ENCODE measurements at places on chromosomes 5 and 9.

GRCh38 chr5:141605523-141606277, 13.1 kb downstream of the DIAPH1 start:
- no peak for DNase-seq

- DNase-seq = no peak
These were observed 2.6 kb downstream of the EBF1 start for GRCh38 chr5:159096924-159097783.

- DNase-seq = no peak
These were observed 259.6 kb upstream of the DMRT1 start for GRCh38 chr9:581673-582497.

- DNase-seq = no peak
These were observed 906 bp downstream of the SLC25A51 start for GRCh38 chr9:37902796-37903646.

GRCh38 chr5:95649274-95649673, 2.7 kb downstream of the RFESD start:
- DNase-seq = no peak

- no peak for DNase-seq
These were observed 37.6 kb downstream of the DUSP1 start for GRCh38 chr5:172733131-172733973.

GRCh38 chr5:122836947-122837346, 8.5 kb upstream of the SNX24 start:
- DNase-seq = no peak

- no peak for DNase-seq
These were observed 561.1 kb downstream of the EBF1 start for GRCh38 chr5:158538506-158539074.

GRCh38 chr5:116652196-116652729, 77.6 kb upstream of the SEMA6A start:
- DNase-seq = peak; percentile 77

- DNase-seq = no peak
These were observed 3.7 kb downstream of the CNTLN start for GRCh38 chr9:17138503-17138902.

DNA sequence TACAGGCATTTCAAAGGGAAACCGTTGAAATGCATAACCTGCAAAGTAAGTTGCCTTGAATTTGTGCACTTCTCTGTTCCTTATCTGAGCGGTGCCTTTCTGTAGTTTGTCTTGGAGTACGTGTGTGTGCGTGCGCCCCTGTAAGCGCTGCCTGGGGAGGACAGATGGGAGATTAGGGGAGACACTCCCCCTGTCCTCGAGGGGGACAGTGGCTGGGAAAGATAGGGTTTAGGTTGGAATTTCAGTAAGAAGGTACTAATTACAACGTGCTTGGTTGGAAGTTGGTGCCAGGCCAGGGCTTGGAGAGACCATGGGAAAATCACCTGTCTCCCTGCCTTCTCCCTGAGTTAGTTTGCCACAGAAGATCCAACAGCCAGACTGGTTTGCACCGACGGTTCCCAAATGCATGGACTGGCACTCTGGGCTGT, 73.2 kb downstream of the PIK3R1 start:
- no peak for DNase-seq

GRCh38 chr5:180811623-180812124, 9.1 kb upstream of the MGAT1 start:
- DNase-seq = no peak

GRCh38 chr9:88182501-88182900, 44.2 kb upstream of the SPATA31C2 start:
- no peak for DNase-seq

DNA sequence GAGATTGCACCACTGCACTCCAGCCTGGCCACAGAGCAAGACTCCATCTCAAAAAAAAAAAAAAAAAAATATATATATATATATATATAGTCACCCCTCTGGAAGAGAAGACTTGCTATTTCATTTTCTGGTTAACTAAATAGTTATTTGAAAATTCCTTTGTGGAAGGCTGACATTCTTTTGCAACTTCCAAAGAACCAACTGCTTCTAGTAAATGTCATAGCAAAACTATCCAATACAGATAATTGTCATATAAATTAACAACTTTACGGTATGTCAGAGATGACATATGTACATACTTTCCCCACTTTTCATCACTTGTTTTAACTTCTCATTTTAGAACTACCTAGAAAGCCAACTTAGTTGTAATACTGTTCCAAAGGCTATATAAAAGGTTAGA, 50.9 kb downstream of the PRUNE2 start:
- DNase-seq = no peak

GRCh38 chr9:35078066-35078465, 1.7 kb downstream of the FANCG start:
- no peak for DNase-seq

GRCh38 chr5:147175516-147176097, 59.2 kb upstream of the STK32A start:
- no peak for DNase-seq

DNA sequence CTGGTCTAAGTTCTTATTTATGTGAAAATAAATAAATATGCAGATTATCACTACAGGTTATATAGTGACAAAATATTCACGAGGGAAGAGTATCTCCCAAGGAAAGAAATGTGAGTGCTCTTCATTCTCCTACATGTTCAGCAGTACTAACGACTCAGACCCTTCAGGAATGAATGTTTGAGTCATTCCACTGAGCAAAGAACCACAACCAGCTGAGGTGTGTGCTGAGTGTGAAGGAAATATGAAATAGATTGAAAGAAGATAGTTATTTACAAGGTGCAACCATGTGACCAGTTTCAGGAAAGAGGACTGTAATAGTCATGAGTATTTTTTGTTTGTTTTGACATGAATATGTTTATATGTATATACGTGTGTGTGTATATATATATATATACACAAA, 228.7 kb downstream of the TUSC1 start:
- no peak for DNase-seq

DNA sequence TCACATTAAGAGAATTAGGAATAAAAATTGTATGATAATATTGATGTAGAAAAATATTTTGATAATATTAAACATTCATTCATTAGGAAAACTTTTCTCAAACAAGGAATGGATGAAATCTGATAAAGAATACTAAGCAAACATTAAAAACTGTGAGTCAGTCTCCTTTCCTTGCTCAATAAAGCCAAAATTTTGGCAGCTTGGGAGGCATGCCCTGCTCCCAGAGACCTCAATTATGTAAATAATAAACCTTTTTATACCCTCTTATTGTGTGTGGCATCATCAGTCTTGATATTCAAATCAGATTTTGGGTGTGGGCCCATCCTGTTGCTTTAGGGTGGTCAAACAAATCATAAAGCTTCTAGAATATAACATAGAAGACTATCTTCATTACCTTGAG, 36.6 kb upstream of the CCL21 start:
- no peak for DNase-seq

GRCh38 chr5:86909418-86910295, 291.9 kb downstream of the COX7C start:
- DNase-seq = no peak

- DNase-seq = no peak
These were observed 22.7 kb upstream of the GNE start for GRCh38 chr9:36280989-36281388.

GRCh38 chr5:91171322-91171721, 211.8 kb downstream of the ARRDC3 start:
- no peak for DNase-seq

DNA sequence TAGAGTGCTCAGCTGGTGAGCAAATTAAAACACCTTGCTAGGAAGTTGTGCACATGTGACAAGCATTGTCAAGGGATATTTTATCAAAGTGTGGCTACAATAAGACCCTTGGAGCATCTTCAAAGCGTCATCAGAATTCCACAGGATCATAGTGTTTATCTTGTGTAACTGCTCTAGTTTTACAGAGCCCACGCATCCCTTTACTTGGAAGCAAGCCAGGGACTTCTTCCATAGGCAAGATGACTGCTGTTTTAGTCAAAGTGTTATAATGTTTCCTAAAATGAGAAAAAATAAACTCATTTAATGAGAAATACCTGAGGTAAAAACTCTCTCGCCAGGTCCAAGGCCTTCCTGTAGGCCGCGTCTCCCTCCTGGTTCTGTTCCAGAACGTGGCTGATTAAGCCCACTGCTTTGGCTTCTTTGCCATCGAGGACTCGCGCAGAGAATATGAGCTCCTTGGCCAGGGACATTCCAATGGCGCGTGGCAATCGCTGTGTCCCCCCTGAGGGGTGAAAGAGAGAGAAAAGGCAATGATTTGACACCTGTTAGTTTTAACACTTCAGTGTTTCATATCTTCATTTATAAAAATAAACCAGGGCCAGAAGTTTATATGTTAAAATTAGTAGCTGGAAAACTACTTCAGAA, 141.1 kb downstream of the AUH start:
- no peak for DNase-seq

DNA sequence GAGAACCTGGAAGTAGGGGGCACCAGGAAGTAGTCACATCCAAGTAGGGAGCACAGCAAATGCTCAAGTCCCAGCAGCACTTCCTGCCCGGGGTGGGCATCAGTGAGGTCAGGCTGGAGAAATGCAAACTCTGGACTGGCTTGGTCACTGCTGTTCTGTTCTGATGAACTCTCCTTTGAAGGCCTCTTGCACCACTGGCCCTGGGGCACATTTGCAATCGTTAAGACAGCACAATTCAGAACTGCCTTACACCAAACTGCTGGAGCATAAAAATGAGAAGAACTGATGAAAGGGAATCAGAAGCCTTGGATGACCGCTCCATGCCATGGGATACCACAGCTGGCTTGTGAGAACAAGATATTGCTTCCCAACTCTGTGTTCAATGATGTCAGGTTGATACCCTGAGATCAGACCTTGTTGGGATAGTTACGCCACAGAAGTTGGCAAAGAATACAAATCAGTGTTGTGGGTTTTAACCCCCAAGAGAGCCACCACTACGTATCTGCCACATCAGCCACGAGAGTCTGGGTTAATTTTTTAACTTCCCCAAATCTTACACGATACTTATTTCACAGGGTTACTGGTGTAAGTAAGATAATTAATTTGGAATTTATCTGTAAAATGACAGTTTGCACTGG, 42.3 kb upstream of the ZSWIM6 start:
- no peak for DNase-seq

GRCh38 chr9:27548055-27548741, 18.6 kb upstream of the MOB3B start:
- no peak for DNase-seq

DNA sequence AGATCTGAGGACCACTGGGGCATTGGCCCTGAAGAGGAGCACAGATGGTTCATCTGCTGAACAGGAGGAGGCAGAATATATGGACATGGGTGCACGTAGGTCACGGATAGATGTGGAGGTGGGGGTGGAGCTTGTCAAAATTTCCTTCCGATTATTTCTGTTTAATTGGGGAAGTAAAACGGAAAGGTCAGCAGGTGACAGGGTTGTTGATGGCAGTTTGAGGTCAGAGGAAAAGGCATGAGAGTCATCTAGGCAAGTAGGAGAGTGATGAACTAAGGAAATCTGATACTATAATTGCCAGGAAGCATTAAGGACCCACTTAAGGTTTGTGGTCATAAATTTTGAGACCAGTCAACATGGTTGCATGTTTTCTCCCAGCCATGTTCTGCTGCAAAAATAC, 8.4 kb upstream of the FAM81B start:
- DNase-seq = no peak

DNA sequence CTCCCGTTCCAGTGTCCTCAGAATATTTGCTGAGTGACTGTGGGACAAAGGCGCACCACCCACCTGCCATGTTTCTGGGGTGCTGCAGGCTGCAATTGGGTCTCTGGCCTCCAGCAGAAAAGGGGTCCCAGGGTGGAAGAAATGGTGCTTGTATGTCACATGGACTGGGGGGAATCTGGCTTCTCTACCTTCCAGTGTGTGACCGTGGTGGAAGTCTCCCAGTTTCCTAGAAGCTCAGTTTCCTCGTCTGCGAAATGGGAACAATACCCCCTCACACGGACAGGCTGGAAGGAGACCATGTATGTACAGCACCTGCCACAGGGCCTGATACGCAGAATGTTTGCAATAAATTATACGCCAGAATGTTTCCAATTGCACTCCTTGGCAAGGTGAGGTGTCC, 23.8 kb downstream of the CPLX2 start:
- DNase-seq = no peak

DNA sequence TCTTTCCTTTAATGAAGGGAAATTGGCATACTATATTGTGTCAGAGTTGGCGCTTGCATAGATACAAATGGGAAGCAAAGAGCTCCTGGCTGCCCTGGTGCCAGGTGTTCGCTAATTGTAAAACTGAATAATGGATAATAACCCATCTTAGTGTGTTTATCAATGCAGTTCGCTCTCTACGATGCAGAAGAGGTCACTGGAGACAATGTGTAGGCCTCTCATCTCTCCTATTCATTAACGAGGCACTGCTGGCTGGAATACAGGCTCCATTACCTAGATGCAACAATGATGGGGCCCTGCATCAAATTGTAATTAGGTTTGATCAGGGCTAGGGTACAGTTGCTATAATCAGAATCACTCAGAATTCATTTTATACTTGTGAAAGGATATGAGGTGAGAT, 171.0 kb downstream of the RMI1 start:
- peak; percentile 96 for DNase-seq

DNA sequence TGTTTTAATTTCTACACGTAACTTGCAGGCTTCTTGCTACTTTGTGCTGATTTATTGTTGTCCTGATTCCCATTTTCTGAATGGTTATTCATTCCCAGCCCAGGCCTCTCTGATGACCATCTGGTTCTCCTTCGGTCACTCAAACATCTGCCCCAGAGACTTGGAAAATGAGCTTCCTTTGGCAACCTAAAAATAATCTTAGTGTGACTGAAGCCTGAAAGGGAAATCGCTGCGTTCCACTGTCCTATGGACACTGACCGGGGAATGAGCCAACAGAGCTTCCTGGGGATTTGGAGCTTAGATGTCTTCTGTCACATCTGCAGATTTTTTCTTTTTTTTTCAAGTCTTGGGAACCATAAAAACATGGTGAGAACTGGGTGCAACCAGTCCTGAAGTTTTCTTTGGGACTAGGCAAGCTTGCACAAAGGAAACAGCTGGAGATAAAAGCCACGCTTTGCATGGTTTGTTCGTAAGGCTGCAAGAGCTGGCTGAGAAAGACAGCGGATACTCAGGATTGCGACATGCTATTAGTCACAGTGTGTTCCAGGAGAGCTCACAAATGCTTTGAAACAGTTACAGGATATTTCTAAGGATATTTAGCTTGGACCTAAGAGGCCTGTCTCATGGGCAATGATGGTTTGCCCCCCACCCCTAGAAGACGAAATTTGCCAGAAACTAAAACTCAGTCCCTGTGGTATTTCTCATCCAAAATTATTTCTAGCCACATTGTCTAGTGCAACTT, 146.2 kb downstream of the GOLPH3 start:
- DNase-seq = no peak

- DNase-seq = no peak
These were observed 261.3 kb downstream of the SGCD start for GRCh38 chr5:156588306-156588705.

- DNase-seq = peak; percentile 18
These were observed at the start of gene EDIL3 for GRCh38 chr5:84384604-84385575. Gene EDIL3, minus strand, starts transcription at chr5:84384880. Its CDS starts 506 bp downstream, at chr5:84384374.
